ENCODE measurements at places on chromosomes 3 and 15.
A peak's percentile ranks its signal among the peaks of the same experiment; 100 is the strongest.

DNA sequence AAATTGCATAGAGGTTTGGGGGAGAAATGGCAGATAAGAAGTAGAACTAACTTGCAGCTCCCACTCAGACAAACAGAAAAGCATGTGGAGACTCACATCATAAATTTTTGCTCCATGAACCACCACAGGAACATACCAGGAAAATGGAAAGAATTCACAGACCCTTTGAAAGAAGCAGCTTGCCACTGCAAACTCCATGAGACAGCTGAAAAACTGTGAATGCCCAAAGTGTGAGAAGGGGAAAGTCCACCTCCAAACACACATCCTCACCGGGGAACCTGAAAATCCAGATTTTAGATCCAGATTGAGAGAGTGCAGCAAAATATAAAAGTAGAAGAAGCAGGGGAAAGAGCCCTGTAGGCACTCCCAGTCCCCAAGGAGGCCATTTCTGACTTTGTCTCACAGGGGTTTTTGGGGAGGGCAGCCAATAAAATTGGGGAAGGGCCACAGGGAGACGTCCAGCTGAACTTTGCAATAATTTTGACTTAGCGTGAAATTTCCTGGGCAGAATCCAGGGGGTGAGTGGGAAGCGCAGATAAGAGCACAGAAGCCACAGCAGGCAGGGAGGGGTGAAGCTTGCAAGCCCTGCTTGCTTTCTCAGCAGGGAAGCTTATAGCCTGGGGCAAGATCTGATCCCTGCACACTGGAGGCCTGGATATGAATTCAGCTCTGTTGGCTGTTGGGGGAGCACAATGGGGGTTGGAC, 183.4 kb upstream of the UBE2E2 start:
- no peak for DNase-seq

- DNase-seq: no peak
These were observed 147.6 kb downstream of the TIGIT start for GRCh38 chr3:114441386-114441785.

GRCh38 chr3:120745466-120745865, 2.9 kb downstream of the GTF2E1 start:
- DNase-seq: no peak

DNA sequence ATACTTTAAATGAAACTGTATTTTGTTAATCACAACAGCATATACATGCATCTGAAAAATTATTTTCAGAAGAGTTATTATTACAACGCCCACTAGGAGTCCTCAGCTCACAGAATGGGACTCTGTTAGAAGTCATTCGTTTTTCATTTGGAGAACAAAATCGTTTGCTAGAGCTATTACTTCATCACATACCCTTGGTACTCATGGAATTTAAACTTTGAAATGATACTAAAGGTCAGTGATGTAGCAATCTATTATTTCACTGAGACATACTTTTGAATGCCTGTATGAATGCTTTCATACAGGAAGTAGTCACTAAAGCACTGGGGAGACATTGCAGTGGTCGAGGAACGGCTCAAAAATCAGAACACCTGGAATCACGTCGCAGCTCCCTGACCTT, 198.1 kb downstream of the MBNL1 start:
- no peak for DNase-seq

DNA sequence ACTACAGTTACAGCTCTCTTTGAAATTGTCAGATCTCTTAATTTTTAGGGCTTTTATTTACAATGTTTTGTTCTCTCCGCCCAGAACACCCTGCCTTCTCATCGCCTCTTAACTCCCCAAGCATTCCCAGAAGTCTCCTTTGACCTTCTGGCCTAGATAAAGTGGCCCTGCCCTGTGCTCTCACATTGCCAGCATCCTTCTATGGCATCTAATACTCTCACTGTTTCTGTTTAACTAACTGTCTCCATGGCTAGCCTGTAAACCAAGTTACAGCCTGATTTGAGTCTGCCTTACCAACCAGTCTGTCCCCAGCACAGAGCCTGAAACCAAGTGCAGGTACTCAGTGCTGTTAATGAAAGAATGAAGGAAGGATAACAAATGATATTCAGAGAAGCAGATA, 19.9 kb downstream of the COL8A1 start:
- no peak for DNase-seq

DNA sequence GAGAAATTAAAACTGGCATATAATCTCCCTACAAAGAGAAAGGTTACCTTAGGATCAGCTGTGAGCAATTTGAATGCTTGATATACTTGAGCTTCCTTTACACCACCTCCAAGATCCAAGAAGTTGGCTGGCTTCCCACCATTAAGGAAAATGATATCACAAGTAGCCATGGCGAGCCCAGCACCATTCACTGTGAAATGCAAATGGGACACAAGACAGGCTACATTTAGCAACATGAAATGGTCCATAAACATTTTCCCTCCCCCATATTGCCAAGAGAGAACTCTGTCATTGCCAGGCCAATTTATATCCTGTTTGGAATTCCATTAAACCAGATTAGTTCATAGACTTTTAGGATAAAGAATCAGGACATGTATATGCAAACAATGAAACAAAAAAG, 158.7 kb downstream of the SUCLG2 start:
- no peak for DNase-seq

DNA sequence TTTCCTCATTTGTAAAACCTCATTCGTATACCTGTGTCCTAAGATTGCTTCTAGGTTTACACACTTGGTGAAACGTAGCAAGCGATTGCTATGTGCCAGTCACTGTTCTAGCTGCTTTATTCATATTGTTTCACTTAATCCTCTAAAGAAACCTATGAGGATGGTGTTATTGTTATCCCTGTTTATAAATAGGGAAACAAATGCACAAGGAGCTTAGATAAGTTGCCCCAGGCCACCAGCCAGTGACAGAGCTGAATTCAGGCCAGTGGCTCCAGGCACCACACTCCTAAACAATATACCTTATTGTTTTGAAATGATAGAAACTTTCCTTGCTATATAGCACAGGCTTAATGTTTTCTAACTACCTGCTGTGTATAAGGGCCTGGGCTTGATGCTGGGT, 44.0 kb downstream of the LPP start:
- DNase-seq: no peak

DNA sequence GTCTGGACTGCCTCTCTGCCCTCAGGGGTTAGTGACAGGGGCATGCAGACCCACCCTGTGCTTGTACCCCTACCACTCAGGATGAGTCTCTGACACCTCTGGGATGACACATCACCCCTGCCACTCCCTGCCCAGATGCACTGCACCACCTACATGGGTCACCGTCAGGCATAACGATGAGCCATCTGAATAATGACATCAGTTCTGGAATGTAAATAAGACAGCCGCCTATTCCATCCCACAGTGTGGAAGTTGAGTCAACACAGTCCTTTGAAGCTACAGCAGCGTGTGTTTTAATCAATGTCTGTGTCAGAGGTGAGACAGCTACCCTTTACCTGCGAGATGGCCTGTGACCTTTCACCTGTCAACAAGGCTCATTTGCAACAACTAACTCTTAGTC, 268.7 kb upstream of the ARRDC4 start:
- DNase-seq: no peak

- DNase-seq: no peak
These were observed 100.1 kb upstream of the PROK2 start for GRCh38 chr3:71885006-71885405.

GRCh38 chr3:194135806-194136518, at the start of gene HES1:
Gene HES1, plus strand, starts transcription at chr3:194136148. Its CDS starts 233 bp downstream, at chr3:194136381.
- no peak for DNase-seq

DNA sequence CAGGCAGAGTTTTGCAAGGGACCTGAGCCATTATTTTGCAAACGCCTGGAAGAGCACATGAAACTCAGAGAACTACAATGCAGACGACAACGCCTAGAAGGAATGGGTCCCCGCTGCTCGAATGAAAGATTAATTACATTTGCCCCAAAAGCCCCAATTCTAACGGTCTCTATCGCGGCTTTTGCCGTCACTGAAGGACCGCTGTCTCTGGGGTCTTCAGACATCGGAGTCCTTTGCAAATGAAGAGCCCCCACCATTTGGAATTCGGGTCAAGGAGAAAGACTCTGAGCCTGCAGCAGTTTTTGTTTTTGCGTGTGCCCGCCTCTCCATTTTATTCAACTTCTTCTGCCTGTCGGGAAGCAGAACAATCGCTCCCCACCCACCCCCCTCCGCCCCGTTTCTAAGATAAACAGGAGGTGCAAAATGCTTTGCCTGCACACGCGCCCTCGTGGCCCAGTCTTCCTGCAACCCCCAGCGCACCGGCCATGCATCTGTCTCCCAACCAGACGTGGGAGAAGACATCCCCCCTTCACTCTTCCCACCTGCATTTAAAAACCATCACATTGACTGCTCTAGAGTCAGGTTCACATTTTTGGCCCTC, 13.5 kb downstream of the SOX2 start:
- no peak for DNase-seq

GRCh38 chr3:106421909-106422308, 553.1 kb upstream of the CBLB start:
- DNase-seq: no peak

- no peak for DNase-seq
These were observed 5.2 kb upstream of the NANOGP8 start for GRCh38 chr15:35090104-35090807.

- DNase-seq: no peak
These were observed 729.1 kb downstream of the NTRK3 start for GRCh38 chr15:87527416-87527815.

GRCh38 chr15:84747416-84748273, 747 bp upstream of the ZNF592 start:
- DNase-seq: peak; percentile 52

DNA sequence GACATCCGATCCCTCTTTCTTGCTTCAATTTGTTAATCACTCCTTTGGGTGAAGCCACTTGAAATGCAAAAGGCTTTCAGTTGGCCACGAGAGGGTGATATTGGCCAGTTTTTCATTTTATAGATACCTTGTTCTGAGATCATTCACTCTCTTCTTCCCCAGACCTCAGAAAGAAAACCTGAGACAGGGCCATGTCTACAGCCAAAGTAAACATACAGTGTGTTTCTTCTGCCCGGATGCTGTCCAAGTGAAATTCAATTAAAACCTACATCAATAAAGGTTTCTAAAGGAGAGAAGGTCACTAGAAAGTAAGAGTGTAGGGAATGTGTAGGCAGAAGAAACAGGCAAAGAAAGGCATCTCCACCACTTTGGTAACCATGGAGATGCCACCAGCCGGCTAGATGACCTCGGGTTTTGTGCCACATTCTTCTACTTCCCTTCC, 39.5 kb upstream of the FMN1 start:
- no peak for DNase-seq

DNA sequence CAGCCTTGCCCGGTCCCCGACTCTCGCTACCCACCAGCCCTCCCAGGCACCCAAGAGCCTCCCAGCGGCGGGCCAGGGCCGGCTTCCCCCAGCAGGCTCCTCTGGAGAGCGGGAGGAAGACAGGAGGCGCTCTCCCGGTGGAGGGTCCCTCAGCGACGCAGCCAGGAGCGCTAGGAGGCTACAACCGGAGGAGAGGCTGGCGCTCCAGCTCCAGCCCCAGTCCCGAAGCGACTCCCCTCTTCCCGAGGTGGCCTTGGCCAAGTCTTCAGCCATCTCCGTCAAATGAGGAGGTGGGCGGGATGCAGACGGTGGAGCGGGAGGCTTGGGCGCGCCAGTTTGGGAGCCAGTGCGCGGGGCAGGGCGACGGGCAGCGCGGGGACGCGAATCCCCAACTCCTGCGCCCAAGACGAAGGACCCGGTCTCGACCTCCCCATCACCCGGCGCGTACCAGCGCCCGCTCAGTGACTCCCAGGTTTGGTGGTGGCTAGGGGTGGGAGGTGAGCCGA, 722 bp downstream of the CHRNA3 start:
- DNase-seq: no peak

- no peak for DNase-seq
These were observed 19.2 kb upstream of the LOXL1 start for GRCh38 chr15:73907035-73907408.

DNA sequence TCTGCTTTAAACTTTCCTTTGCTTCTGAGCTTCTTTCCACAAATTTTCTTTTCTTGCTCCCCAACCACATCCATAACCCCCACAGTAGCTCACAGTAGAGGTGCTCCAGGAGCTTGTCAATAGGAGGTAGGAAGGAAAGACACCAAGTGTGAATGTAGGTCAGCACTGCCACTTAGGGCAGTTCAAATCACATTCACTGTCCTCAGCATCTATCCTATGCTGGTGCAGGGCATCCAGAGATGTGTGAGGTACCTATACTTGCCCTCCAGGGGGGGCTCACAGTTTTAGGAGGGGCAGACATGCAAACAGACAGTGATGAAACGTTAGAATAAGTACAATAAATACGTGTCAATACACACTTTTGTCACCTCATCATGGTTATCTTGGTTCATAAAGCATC, 1.5 kb upstream of the SPSB4 start:
- DNase-seq: no peak

- no peak for DNase-seq
These were observed 209.5 kb upstream of the SUCLG2 start for GRCh38 chr3:67863869-67864268.

DNA sequence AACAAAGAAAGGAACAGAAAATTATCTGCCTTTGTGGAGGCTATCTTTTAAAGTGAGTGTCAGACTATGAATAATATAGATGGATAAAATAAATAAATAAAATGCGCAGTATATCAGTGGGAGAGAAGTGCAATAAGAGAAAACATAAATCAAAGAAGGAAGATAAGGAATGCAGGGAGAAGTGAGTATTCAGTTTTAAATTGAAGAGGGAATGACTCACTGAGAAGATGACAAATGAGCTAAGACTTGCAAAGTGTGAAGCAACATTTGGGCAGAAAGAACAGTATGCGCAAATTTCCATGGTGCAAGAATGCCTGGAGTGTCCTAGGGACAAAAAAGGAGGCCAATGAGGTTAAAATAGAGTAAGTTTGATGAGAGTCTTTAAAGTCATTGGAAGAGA, 1300.1 kb upstream of the ALCAM start:
- DNase-seq: no peak

DNA sequence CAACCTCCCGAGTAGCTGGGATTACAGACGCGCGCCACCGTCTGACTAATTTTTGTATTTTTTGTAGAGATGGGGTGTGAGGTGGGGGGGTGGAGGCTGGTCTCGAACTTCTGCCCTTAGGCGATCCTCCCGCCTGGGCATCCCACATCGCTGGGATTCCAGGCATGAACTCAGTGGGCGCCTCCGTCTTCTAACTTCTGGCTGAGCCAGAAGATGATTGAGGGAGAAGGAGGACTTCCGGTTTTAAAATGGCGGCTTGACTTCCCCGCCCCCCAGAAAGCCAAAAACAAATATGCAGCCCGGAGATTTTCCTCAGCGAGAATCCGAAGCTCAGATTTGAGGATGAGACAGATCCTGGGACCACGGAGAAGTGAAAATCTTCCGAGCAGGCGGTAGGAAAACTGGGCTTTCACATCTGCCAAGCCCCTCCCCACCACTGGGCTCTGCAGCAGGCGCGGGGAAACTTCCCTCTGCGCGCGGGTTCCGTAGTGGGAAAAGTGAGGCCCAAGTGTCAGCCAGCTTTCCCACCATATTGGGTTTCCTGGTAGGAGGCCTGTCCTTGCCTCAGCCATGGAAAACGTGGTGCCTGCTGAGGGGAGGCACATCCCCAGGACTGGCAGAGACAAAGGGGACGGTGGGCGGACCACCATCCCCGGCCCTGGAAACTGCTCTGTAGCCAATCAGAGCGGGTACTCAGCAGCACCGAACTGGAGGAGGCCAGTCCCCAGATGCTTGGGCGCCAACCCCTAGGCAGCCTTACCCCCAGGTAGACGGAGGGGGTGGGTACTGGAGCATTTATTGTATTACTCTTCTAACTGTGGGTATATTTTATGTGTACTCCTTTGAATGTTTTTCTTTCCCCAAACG, 17.3 kb downstream of the CHST14 start:
- DNase-seq: no peak

- DNase-seq: no peak
These were observed 44.5 kb upstream of the CCDC80 start for GRCh38 chr3:112685420-112685819.

All from stimulated activated CD8-positive, alpha-beta memory T cell treated with anti-CD3 and anti-CD28 coated beads, Interleukin-4, amount 100 ng/mL, for 1 hour (primary cell).